ENCODE measurements at places on chromosomes 6 and 20. TPM values are rescaled to one million over a fixed set of nuclear protein-coding genes. Genes with fewer than 3 reads are reported as not detected.

The LY6G5B gene
- 19.1 TPM for total RNA-seq

The CTAGE9 gene
- total RNA-seq: not detected

The BLTP3A gene
- 19.4 TPM for total RNA-seq

GRCh38 chr20:19120569-19120968, 91.9 kb upstream of the SLC24A3 start:
- no peaks in the 10 kb centered on the region for H3K36me3 ChIP-seq
- H3K4me3 ChIP-seq: no peak overlapping the region
- no peaks in the 10 kb centered on the region for H3K27me3 ChIP-seq
- no peak for DNase-seq

DNA sequence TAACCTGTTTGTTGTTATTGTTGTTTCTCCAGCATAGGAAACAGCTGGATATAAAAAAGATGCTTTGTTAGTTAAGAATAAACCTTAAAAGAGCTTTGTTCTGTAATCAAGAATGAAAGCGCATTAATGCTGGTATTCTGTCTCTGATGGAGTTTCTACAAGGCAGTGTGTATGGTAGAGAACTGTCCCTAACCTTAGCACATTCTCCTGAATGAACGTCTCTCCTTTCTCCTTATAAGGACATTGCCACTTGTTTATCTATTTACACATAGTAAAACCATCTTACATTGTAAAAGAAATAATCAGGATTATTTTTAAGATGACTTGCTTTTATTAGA, 33.8 kb upstream of the LCA5 start:
- no peak overlapping the region for H3K27ac ChIP-seq
- H3K36me3 ChIP-seq: no peaks in the 10 kb centered on the region
- H3K27me3 ChIP-seq: no peaks in the 10 kb centered on the region
- no peak overlapping the region for H3K4me3 ChIP-seq
- DNase-seq: no peak

- H3K36me3 ChIP-seq: no peaks in the 10 kb centered on the region
- DNase-seq: no peak
- H3K4me3 ChIP-seq: no peak overlapping the region
- no peaks in the 10 kb centered on the region for H3K4me1 ChIP-seq
- no peak overlapping the region for H3K27ac ChIP-seq
Measured at GRCh38 chr20:16699293-16699692, 30.5 kb upstream of the SNRPB2 start.

DNA sequence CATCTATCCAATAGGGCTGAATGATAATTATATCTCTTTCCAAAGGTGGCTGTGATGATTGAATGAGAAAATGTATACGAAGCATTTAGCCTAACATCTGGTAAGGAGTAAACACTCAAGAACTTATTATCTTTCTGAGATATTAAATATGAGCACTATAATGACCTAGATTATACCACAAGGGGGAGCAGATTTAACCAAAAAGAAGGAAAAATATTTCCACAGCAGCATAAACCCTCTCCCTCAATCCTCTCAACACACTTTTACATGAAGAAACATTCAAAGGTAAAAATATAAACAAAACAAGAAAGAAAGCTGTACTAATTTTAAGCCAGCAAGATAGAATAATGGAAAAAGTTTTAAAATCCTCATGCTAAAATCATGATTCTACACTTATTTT, 68.4 kb downstream of the SHPRH start:
- no peak overlapping the region for H3K4me3 ChIP-seq
- H3K4me1 ChIP-seq: no peaks in the 10 kb centered on the region
- peaks cover 10% of the 10 kb centered on the region for H3K36me3 ChIP-seq
- no peaks in the 10 kb centered on the region for H3K27me3 ChIP-seq
- no peak overlapping the region for H3K27ac ChIP-seq
- no peak for DNase-seq

DNA sequence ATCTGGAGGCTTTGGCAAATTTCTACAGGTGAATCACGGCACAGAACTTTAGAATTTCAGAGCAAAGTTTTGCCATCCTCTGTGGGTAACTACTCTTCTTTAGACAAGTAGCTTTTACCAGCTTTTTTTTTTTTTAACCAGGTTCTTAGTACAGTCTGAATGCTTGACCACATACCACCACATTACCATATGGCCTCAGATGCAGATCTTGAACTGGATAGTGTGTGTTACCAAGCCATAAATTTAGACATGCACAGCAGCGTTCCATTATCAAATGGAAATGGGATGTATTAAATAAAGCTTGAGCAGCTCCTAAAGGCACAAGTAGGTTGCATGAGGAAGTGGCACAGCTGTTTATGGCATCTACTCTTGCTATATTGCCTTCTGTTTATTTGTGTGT, 38.3 kb upstream of the PRSS16 start:
- DNase-seq: no peak
- H3K27me3 ChIP-seq: peaks cover 14% of the 10 kb centered on the region
- H3K4me3 ChIP-seq: no peak overlapping the region
- no peaks in the 10 kb centered on the region for H3K36me3 ChIP-seq
- no peaks in the 10 kb centered on the region for H3K4me1 ChIP-seq

GRCh38 chr20:2245637-2246036, 50.2 kb upstream of the TGM3 start:
- no peaks in the 10 kb centered on the region for H3K4me1 ChIP-seq
- no peaks in the 10 kb centered on the region for H3K27me3 ChIP-seq
- no peaks in the 10 kb centered on the region for H3K36me3 ChIP-seq
- no peak overlapping the region for H3K4me3 ChIP-seq
- H3K27ac ChIP-seq: no peak overlapping the region

GRCh38 chr20:4805663-4806449, 84.1 kb downstream of the PRND start:
- H3K27ac ChIP-seq: no peak overlapping the region
- no peak for DNase-seq
- no peaks in the 10 kb centered on the region for H3K27me3 ChIP-seq
- peaks cover 4% of the 10 kb centered on the region for H3K36me3 ChIP-seq
- H3K4me3 ChIP-seq: no peak overlapping the region
- peaks cover 32% of the 10 kb centered on the region for H3K4me1 ChIP-seq

DNA sequence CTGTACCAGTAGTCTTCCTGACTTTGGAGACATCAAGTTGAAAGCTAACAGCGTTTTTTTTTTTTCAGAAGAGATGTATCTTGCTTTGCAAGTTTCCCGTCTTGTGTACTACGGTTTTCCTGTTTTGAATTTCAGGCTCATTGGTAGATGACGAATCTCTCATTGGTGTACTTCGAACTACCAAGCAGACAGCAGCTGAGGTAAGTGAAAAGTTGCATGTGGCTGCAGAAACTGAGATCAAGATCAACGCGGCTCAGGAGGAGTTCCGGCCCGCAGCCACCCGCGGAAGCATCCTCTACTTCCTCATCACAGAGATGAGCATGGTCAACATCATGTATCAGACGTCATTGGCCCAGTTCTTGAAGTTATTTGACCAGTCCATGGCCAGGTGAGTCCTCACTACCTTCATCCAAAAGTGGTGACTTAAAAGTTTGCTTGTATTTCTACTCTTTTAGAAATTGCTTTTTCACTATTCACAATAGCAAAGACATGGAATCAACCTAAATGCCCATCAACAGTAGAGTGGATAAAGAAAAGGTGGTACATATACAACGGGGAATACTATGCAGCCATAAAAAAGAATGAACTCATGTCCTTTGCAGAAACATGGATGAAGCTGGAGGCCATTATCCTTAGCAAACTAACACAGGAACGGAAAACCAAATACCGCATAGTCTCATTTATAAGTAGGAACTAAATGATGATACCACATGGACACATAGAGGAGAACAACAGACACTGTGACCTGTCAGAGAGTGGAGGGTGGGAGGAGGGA, 110.6 kb upstream of the GLP1R start:
- DNase-seq: no peak
- no peaks in the 10 kb centered on the region for H3K36me3 ChIP-seq
- no peaks in the 10 kb centered on the region for H3K27me3 ChIP-seq

GRCh38 chr6:162090734-162091133, 636.8 kb downstream of the PRKN start:
- H3K4me1 ChIP-seq: no peaks in the 10 kb centered on the region
- H3K27me3 ChIP-seq: no peaks in the 10 kb centered on the region
- no peak overlapping the region for H3K27ac ChIP-seq
- no peak for DNase-seq

DNA sequence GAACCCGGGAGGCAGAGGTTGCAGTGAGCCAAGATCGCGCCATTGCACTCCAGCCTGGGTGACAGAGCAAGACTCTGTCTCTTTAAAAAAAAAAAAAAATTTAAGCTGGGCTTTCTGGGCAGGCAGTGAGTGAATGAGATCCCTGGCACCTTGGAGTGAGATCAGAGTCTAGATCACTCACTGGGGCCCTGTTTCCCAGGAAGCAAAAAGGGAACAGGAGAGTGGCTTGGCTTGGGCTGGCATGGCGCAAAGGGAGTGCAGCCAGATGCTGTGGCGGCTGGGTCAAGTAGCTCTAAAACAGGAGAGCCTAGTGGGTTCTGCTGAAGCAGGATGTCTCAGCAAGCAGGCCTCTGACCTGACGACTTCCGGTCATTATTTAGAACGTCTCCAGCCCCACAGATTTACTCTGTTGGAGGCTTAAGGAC, 10.4 kb downstream of the PLCG1 start:
- H3K27ac ChIP-seq: no peak overlapping the region
- H3K4me3 ChIP-seq: peak overlapping the region; percentile 3
- H3K27me3 ChIP-seq: no peaks in the 10 kb centered on the region
- H3K36me3 ChIP-seq: no peaks in the 10 kb centered on the region
- H3K4me1 ChIP-seq: peaks cover 100% of the 10 kb centered on the region
- no peak for DNase-seq

DNA sequence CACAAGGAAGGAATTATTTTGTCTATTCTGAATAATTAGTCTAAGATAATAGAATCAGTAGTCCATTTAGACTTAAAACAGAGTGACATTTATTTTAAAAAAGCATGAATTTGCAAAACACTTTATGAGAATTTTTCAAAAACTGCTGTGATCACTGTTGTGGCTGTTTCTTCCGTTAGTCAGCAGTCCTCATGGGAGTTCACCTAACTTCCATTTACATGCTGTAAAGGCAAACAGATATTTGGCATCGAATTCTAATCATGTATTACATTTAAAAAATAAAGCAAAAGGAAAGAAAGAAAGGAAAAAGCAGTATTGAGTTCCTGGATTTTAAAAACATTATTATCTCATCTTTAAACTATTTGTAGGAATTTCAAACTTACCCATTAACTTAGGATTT, 111.8 kb downstream of the MTHFD1L start:
- H3K4me3 ChIP-seq: no peak overlapping the region
- H3K36me3 ChIP-seq: no peaks in the 10 kb centered on the region
- no peak for DNase-seq
- no peaks in the 10 kb centered on the region for H3K4me1 ChIP-seq
- no peaks in the 10 kb centered on the region for H3K27me3 ChIP-seq
- H3K27ac ChIP-seq: no peak overlapping the region

- peak; percentile 6 for DNase-seq
- H3K36me3 ChIP-seq: no peaks in the 10 kb centered on the region
- peaks cover 21% of the 10 kb centered on the region for H3K27me3 ChIP-seq
- H3K4me3 ChIP-seq: no peak overlapping the region
- H3K4me1 ChIP-seq: no peaks in the 10 kb centered on the region
Measured at GRCh38 chr6:105136431-105137350, 43.1 kb downstream of the POPDC3 start.

DNA sequence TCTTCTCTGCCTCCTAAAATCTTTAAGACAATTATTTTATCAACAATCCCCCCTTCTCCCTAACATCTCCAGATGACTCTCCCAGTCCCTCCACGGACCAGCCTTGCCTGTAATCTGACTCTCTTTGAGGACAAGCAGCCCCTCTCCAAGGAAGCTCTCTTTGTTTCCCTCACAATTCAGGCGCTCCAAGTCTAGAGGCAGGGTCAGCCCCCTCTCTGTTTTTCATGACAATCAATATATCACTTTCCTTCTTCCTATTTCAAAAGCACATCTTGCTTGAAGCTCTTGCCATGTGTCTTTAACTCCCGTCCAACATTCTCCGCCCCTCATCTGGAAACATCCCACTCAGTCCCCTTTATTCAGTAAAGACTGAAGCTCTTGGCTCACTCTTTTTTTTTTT, 393.4 kb upstream of the SULF2 start:
- H3K27ac ChIP-seq: no peak overlapping the region
- no peak overlapping the region for H3K4me3 ChIP-seq
- H3K4me1 ChIP-seq: no peaks in the 10 kb centered on the region

GRCh38 chr6:149995971-149996370, 29.4 kb downstream of the RAET1L start:
- H3K36me3 ChIP-seq: no peaks in the 10 kb centered on the region
- H3K4me3 ChIP-seq: no peak overlapping the region
- peaks cover 22% of the 10 kb centered on the region for H3K27me3 ChIP-seq
- DNase-seq: no peak
- H3K4me1 ChIP-seq: peaks cover 14% of the 10 kb centered on the region

DNA sequence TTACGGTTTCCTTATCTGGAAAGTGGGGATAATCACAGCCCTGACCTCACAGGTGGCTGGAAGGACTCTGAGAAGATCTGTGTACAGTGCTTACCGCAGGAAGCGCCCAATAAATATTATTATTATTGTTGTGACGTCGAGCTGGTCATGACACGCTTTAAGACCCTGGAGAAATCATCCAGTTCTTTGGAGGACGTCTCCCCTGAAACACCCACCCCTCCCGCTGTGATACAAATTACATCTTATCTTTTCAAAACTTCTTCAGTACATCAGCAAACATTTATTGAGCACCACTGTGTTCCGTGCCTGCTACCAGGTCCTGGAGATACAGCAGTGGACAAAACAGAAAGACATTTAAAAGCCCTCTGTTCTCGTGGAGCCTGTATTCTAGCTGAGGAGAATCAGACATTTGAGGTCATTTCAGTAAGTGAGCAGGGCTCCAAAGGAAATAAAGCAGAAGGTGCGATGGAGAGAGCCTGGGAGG, 118.7 kb downstream of the CEBPB start:
- no peaks in the 10 kb centered on the region for H3K36me3 ChIP-seq
- H3K27me3 ChIP-seq: no peaks in the 10 kb centered on the region
- H3K4me1 ChIP-seq: no peaks in the 10 kb centered on the region
- no peak overlapping the region for H3K27ac ChIP-seq
- DNase-seq: no peak
- H3K4me3 ChIP-seq: no peak overlapping the region

GRCh38 chr20:62386383-62387218, at the start of gene RPS21:
TSS of gene RPS21 (plus strand) at chr20:62387103. CDS start at chr20:62387339, 236 bp downstream.
- DNase-seq: peak; percentile 96
- H3K36me3 ChIP-seq: peaks cover 14% of the 10 kb centered on the region
- peak within 1 kb of the TSS; percentile 88 for H3K27ac ChIP-seq
- peaks cover 32% of the 10 kb centered on the region for H3K4me1 ChIP-seq

DNA sequence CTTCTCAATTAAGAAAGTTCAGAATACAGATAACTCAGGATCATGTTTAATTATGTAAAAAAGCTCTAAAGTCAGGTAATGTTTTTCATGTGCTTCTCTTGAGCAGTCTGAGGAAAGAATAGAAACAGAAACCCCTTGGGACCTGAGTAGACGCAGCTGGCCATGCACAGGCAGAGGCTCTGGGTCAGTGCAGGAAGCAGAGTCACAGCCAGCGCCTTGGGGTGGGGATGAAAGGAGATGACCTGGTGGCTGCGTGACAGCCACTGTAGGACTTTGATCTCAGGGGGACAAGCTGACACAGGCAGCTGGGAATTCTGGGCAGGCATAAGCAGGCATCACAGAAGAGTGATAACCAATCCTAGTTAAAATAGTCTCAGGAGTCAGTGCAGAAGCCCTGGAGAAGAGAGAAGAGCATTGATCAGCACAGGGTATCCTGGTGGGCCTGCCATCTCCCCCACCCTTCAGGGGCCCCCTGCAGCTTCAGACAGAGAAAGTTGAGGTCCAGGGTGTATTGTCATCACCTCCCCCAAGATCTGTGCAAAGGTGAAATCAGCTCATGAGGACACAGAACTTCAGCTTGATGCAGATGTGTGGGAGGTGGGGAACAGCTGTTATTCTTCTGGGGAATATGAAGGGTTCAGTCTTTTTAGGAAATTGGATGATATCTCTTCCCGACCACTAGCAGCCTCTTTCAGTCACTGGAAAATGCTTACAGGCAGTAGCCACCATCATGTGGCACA, 6.4 kb downstream of the HLA-DQB1 start:
- no peak overlapping the region for H3K4me3 ChIP-seq
- no peak for DNase-seq
- no peak overlapping the region for H3K27ac ChIP-seq
- no peaks in the 10 kb centered on the region for H3K36me3 ChIP-seq
- no peaks in the 10 kb centered on the region for H3K27me3 ChIP-seq
- peaks cover 2% of the 10 kb centered on the region for H3K4me1 ChIP-seq
